ENCODE measurements at places on chromosomes 7 and 10.

GRCh38 chr10:99874341-99875085, 92.1 kb downstream of the ABCC2 start:
- no peak for DNase-seq

DNA sequence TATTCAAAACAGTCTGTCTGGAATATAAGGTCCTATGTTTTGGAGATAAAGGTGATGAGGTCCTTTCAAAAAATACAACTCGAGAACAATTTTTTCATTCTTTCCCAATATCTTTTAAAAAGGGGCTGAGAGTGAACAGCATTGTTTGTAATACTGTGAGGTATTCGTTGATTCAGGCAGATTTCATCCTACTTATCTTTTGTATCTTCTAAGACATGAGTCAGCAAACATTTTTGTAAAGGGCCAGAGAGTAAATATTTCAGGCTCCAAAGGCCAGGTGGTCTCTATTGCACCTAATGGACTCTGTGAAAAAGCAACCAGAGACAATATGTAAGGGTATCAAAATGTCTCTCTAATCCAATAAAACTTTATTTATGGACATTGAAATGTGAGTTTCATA, 8.1 kb upstream of the ANK3 start:
- no peak for DNase-seq

DNA sequence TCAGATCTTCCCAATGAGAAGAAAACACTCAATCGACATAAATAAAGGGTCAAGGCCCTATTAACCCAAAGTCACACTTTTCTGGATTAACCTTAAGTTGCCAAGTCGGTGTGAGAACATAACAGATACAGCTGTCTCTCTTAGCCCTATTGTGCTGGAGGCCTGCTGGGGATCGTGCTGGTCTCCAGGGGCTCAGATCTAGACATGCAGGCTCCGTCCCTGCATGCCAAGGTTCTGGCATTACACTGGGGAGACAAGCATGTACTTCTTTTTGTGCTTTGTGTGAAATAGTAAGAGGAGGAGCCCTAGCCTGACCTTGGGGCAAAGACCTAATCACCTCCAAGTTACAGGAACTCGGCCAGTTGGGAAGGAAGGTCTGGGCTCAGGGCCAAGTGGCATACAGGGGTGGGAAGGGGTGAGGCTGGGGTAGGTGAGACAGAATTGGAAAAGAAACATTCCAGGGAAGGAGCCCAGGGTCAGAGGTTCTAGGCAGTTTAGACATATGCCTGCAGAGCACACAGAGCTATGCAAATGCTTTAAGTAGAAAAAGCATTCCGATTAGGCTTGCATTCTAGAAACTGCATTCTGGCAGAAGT, 216.4 kb downstream of the HECW1 start:
- no peak for DNase-seq

GRCh38 chr10:17562614-17563013, 54.6 kb downstream of the HACD1 start:
- no peak for DNase-seq

GRCh38 chr7:153385502-153385901, 626.0 kb downstream of the ACTR3B start:
- DNase-seq, result no peak

GRCh38 chr7:73742753-73743641, 4.4 kb upstream of the ABHD11 start:
- no peak for DNase-seq

- DNase-seq, result no peak
These were observed 902 bp upstream of the NFE2L3 start for GRCh38 chr7:26151096-26151495.

DNA sequence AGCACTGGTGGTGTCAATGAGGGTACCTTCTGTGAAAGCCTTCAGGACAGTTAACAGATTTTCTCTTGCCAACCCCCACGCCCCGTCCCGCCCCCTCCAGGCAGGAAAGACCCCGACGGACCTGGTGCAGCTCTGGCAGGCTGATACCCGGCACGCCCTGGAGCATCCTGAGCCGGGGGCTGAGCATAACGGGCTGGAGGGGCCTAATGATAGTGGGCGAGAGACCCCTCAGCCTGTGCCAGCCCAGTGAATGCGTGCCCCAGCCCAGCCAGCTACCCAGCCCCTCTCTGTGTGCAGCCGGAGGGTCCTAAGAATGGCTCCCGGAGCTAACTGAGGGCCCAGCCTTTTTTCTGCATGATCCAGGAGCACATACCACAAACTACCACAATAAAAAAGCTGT, 713 bp upstream of the HOGA1 start:
- DNase-seq, result no peak

DNA sequence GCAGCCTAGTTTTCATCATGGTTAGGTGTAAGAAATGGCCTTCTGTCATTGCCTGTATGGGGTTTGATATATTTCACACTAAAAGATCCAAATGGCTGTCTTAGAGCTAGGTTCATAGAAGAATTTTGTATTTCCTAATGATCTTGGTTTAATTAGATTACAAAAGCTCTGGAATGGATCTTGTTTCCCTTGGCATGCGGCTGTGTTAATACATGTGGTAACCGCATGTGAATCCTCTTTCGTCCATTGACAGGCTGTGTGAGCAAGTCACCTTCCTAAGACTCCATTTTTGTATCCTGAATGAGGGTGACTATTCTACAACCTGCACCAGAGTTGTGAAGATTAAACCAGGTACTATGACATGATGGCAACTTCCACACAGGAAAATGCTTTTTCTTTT, 12.4 kb upstream of the FZD1 start:
- DNase-seq, result no peak

- no peak for DNase-seq
These were observed 108.3 kb downstream of the TNS3 start for GRCh38 chr7:47473499-47474210.

DNA sequence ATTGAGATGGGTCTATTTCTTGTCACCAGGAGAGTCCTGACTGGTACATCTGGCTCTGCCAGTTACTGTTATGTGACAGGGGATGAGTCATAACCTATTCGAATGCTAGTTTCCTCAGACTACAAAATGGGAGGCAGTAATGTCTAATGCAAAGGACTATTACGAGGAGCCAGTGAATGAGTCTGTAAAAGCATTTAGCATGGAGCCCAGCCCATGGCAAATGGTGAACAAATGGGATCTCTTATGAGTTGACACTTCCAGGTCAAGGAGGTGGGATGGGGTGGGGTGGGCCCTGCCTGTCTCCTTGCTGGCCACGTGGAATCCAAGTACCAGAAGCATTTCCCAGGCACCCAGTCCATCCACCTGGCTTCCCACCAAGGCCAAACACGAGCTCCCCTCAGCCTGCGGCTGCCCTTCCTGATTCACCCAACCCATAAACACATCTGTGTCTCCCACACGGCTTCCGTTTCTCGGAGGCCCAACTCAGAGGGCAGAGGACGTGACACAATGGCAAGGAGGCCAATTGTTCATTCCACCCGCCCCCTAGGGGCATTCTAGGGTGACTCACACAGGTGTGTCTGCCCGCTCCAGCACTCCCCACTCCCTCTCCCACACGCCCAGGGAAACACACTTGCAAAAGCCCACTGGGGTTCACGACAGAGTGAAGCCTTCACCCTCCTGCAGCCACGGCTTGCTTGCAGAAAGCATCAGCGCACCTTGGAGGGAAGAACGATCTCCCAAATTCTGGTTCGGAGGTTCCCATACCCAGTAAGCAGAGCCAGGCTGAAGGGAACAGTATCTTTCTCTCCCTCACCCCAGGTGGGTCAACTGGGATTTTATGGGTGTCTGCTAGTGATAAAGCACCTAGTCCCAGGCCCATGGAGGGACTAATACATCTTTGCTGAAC, 109.8 kb downstream of the SH3PXD2A start:
- no peak for DNase-seq

GRCh38 chr7:129553899-129554461, 51.6 kb downstream of the SMKR1 start:
- DNase-seq, result no peak

- DNase-seq, result no peak
These were observed 149.2 kb downstream of the PRKAG2 start for GRCh38 chr7:151727579-151728285.

- DNase-seq, result no peak
These were observed 42.7 kb upstream of the PLXNA4 start for GRCh38 chr7:132618956-132619305.

GRCh38 chr7:108059526-108059925, 56.6 kb upstream of the LAMB1 start:
- DNase-seq, result no peak

DNA sequence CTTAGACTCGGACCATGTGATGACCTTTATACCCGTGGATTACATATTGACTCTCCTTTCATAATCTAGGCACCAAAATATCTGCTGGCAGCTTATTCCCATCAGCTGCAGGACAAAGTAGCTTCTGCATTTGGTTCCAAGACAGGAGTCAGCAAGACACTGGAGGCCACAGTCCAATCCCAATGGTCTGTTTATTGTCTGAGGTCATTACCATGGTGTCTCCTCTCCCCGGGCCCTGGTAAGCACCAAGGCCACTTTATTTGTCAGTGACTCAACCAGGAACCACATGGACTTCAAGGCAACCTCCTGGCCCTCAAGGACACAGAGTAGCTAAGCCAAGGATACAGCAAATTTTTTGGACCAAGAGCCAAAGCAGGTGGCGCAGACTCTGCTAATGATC, 36.1 kb downstream of the KCNMA1 start:
- DNase-seq, result no peak

DNA sequence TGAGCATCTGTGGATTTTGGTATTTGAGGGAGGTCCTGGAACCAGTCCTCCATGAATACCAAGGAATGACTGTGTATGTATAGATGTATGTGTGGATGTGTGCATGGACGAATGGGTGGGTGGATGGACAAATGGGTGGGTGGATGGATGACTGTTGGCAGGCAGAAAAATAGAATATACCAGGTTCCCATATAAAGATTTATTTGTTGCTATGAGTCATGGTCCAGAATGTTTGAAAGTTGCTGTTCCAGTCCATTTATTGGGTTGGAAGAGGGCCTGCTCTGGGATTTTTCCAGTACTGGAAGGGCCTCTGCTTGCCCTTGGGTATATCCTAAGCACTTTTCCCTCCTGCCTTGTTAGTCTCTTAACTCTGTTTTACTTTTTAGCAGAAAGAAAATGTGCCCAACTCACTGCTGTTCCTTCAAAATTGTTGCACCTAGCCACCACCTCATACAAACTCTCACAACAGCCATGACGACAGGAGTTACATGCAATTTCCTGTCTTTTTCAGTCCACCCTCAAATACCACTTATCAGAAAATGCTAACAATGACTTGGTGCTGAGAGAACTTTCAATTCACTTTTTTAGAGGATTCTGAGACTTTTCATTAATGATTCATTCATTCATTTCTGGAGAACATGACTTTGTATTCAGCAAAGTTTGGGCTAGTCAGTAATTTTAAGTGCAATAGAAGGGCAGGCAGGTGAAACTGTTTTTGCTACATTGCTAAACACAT, 108.1 kb downstream of the EEPD1 start:
- no peak for DNase-seq

DNA sequence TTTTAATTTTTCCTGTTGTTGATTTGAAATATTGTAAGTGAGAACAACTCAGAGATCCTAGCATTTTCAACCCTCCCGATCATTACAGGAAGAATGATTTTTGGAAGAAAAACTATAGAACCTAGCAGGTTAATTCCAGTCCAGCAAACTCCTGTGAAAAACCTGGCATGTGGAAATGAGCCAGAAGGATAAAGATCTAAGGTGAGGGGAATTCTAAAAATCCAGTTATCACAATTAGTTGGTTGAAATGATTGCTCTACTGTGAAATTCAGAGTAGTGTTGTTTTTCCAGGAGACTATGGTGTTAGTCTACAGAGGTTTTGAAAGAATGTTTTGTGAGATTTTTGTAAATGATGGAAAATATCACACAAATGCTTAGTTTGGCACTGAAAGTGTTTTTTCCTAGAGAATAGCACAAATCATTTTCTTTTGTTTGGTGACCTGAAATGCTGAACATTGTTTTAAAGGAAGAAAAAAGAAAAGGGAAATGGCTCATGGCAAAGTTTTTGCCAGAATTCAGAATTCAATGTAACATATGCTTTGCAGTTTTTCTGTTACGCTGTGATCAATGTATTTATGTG, 152.4 kb upstream of the SLC26A5 start:
- no peak for DNase-seq

GRCh38 chr10:3711918-3712317, 73.1 kb downstream of the KLF6 start:
- no peak for DNase-seq

GRCh38 chr7:137925754-137926153, 76.1 kb downstream of the CREB3L2 start:
- no peak for DNase-seq

DNA sequence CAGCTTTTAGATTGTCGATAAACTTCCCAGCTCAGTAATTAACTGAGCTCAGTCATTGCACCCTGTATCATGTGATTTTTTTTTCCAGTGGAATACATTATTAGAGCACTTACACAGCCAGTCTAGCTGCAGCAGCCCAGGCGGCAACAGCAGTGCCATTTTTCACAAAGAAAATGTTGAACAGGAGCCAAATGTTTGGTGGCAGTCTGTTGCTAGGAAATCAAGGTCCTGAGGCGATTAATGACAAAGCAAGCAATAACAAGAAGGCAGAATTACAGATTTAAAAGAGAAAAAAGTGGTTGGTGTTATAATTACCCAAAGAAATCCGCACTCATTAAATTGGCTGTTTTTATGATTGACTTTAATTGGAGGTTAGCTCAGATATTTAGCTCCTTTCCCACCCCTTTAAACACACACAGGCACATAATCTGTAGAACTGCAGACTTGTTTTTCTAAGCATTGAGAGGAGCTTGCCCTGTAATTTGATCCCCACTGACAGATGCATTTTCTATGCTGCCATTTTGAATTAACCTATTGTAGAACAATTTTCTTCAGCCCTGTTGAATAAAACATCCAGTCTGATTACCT, 267.4 kb downstream of the ADK start:
- no peak for DNase-seq

GRCh38 chr10:63520500-63521415, at the start of gene REEP3:
Gene REEP3, plus strand, starts transcription at chr10:63521401. Its CDS starts 145 bp downstream, at chr10:63521546.
- peak; percentile 53 for DNase-seq

GRCh38 chr10:45581216-45581549, 91.4 kb downstream of the ZFAND4 start:
- DNase-seq, result no peak

DNA sequence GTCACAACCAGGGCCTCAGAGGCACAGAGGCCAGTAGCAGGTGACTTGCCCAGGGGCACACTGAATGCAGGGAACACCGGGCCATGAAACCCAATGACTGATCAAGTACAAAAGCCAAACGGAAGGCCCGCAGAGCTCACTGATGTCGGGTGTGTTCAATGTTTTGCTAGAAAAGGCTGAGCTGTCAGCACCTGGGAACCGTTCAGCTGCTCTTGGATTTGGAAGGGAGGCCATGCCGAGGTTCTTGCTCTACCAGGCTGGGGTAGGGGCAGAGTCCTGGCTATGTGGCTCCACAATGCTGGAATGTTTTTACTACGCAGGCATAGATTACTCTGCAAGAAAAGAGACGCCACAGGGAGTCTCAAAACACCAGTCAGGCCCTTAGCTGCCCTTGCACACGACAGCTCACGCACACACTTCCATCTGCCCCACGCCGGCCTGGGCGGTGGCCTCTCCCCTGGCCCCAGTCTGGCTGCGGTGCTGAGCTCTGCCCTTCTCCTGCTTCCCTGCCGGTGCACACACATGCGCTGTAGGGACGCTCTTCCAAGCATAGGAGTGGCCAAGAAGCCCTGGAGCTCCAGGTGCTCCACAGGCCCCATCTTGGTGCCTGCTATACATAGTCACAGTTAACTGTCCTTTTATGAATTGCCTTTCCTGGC, 79.9 kb downstream of the ZRANB1 start:
- no peak for DNase-seq
